ENCODE measurements at places on chromosomes 5 and 9. TPM values are rescaled to one million over a fixed set of nuclear protein-coding genes. Genes with fewer than 3 reads are reported as not detected.

- no peak for DNase-seq
Observed at GRCh38 chr5:108278285-108279240, 103.3 kb downstream of the FBXL17 start.

DNA sequence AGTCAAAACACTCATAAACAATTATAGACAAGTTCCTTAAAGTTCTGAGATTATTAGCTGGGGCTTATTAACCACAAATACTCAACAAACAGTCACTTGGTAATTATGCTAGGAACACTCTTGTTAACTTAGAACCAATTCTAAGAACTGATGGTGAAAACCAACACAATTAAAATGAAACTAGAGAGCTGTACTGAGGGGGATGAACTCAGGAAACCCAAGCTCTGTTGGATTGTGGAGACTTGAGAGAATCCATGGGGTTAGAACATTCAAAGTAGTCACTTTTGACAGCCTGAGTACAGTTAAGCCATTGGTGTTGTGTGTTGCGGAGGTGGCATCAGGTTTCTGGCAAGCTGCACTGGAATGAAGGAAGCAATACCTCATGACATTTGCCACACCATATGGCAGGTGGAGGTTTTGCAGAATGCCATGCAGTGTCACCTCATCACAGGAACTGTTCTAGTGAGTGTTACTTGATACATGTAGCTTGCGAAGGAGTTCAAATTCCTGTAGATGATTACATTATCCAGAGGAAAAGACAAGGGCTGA is 480.9 kb upstream of the CD180 start:
- DNase-seq: no peak

DNA sequence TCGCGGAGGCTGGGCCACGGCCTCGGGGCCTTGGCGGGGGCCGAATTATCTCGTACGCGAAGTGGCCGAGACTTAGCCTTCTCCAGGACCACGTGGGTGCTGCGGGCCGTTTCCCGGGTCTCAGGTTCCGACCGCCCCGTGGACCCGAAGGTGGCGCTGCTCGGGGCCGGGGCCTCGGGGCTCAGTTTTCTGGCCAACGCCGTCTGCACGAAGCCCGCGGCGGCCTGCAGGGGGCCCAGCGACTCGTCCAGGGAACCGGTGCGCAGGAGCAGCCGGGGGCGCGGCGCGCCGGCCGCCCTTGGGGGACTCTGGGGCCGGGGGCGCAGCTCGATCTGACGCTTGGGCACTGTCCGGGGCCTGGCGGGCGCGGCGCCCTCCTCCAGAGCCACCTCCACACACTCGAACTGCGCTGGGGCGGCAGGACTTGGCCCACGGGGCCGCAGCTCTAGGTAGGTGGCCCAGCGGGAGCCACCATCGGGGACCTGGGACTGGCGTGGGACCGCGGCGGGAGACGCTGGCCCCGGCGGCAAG is 716 bp downstream of the PROB1 start:
- no peak for DNase-seq

Gene ZNF883
- polyA plus RNA-seq: 1.3 TPM

Gene CAVIN4
- 0.71 TPM for polyA plus RNA-seq

DNA sequence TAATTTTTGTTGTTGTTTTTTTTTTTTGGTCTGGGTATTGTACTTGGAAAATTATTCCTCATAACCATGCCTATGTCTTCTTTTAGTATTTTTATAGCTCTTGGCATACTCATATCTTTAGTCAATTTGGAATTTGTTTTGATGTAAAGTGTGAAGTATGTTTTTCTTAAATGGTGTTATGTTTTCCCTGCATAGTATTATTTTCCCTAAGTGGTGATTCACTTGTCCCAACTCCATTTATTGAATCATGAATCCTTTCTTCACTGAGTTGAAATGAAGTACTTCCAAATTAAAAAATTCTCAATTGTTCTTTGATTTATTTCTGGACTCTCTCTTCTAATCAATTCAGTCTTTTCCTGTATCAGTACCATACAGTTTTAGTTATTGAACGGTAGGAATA is 46.5 kb downstream of the POLK start:
- DNase-seq: no peak

Gene PCDHGA7
- 2.7 TPM for polyA plus RNA-seq

Gene HRCT1
- 3.0 TPM for polyA plus RNA-seq

Gene RRAGA
- polyA plus RNA-seq: 186 TPM

DNA sequence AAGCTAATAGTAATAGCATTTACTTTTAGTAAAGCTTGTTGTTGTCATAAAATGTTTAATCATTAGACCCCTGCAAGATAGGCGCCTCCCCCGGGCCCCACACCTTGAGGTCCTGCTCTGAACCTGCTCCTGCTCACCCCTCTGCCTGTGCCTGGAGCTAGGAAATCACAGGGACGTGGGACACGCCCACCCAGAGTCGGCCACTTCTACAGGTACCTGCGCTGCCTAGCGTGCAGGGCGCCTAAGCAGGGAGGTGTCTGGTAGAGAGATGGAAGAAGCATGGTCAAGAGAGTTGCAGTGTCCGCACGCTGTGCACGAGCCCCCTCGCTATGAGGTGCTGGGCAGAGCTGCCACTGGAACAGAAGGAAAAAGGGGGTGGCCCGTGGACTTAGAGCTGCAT is 52.6 kb downstream of the HINT1 start:
- no peak for DNase-seq

GRCh38 chr9:84600739-84601138 is 68.8 kb upstream of the NTRK2 start:
- DNase-seq: no peak

DNA sequence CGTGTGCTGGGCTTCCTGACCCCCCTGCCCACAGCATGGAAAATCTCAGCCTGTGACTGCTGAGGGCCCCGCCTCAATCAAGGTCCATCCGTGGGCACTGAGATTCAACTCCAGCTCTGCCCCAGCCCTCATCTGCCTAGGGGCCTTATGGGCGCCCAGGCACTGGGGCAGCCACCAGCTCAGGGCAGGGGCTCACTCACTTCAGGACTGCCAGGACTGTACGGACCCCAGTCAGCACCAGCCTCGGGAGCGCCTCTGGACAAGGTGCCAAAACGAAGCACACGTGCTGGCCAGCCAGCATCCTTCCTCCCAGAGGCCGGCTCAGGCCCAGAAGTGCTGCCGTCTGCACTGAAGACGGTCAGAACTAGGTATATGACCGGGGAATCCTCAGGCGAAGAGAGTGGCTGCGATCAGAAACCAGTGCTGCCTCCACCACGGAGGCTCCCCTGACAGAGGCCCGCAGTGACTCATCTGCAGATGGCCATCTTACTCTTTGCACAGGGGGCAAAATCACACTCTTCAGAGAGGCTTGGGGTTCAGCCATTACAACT is 19.6 kb downstream of the CLPTM1L start:
- DNase-seq: no peak

DNA sequence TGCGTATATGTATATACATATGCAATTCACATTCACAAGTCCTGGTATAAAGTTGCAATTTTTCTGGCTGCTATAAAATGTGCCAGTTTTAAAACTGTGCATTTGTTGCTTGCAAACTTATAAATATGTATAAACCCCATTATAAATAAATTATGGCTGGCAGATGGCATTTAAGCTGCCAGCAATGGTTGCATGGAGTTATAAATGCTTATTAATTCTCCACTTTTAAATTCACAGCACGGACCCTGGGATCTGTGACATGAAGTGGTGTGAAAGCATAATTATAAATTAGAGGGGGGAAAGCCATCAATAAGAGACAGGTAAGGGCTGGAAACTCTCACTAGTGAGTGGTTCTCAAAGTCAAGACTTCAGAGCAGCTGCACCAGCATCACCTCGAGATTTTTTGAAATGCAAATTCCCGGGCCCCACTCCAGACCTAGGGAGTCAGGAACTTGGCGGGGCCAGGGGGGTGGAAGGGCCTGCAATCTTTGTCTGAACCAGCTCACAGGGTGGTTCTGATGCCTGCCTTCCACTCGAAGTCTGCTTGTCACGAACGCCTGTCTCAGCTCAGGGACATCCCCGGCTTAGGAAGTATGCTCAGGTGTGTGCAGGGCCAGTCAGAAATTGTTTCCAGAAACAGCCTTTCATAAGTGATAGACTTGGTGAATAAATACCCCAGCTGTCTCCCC is 16.9 kb downstream of the S1PR3 start:
- no peak for DNase-seq

- DNase-seq: no peak
Observed at GRCh38 chr5:1747079-1747802, 52.4 kb downstream of the MRPL36 start.

GRCh38 chr9:81823672-81824554 is 104.3 kb upstream of the SPATA31D4 start:
- DNase-seq: no peak

Gene SPINK13
- polyA plus RNA-seq: not detected

DNA sequence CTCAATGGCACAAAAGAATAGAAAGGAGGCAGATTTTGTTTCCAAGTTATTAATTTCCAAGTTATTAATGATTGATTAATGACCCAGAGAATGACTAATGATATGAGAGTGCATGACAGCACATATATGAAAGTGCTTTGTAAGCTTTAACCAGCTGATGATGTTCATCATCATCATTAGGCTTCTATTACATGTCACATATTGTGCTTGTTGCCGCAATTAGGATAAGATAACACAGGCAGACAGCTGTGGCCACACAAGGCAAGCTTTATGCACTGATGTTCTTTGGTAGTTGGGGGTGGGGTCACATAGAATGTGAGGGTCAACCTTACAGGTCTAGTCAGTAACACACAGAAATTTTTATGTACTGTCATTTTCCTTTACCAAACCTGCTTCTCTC is 219.7 kb downstream of the TRPM3 start:
- no peak for DNase-seq

Gene SPAAR
- polyA plus RNA-seq: 0.27 TPM

DNA sequence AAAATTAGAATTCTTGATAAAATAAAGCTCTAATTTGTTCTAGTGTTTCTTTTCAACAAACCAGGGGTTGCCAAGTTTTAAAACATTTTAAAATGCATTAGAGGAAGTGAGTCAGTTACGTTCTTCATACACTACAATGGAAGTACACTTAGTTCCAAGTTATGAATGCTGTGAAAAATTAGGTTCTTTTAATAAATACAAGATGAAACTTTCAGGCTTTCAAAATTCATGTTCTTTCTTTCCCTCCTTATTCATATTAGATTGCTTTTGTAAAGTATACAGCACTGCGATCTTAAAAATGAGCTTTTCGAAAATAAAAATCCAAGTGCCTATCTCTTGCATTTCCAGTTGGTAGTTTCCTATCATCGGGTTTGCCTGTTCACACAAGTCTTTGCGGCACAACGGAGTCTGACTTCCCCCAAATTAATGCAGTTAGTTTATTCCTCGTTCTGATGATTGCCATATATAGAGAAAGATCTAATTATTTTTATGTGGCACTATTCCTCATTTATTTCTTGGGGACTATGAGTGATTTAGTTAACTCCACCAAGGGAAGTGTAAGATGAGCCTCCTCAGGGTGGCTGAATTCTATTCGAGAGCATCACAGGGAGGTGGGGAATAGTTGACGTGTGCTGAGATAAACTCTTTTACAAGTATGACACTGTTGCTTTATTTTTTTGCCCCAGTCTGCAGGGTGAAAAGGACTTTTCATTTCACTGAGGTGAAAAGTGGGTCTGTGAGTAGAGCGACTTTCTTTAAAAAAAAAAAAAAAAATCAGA is 238.2 kb downstream of the CD180 start:
- DNase-seq: no peak
